ENCODE measurements at places on chromosomes 16 and 17.

- no peaks in the 10 kb centered on the region for H3K27me3 ChIP-seq
- no peaks in the 10 kb centered on the region for H3K36me3 ChIP-seq
- H3K27ac ChIP-seq = peak overlapping the region; percentile 82
- H3K4me3 ChIP-seq = peak overlapping the region; percentile 40
- peaks cover 56% of the 10 kb centered on the region for H3K4me1 ChIP-seq
- DNase-seq = peak; percentile 77
These were observed 13.8 kb upstream of the TMEM98 start for GRCh38 chr17:32914181-32914580.

DNA sequence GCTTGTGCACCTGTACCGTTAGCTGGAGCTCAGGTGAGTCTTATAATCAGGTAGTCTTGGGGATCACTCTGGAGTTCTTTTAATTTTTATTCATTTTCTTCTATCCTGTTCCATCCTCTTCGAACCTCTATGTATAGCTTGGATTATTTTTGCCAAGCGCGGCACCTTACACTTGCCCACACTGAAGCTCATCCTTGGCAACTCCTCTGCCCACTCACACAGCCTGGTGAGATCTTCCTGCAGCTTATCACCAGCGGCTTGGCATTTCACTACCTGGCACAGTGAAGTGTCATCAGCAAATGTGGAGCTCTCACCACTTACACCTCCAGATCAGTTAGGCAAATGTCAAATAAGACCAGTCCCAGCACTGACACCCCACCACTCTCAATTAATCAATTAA is 116.7 kb downstream of the CACNG3 start:
- DNase-seq = no peak
- no peaks in the 10 kb centered on the region for H3K36me3 ChIP-seq
- H3K4me1 ChIP-seq = no peaks in the 10 kb centered on the region
- H3K27ac ChIP-seq = no peak overlapping the region
- no peak overlapping the region for H3K4me3 ChIP-seq

DNA sequence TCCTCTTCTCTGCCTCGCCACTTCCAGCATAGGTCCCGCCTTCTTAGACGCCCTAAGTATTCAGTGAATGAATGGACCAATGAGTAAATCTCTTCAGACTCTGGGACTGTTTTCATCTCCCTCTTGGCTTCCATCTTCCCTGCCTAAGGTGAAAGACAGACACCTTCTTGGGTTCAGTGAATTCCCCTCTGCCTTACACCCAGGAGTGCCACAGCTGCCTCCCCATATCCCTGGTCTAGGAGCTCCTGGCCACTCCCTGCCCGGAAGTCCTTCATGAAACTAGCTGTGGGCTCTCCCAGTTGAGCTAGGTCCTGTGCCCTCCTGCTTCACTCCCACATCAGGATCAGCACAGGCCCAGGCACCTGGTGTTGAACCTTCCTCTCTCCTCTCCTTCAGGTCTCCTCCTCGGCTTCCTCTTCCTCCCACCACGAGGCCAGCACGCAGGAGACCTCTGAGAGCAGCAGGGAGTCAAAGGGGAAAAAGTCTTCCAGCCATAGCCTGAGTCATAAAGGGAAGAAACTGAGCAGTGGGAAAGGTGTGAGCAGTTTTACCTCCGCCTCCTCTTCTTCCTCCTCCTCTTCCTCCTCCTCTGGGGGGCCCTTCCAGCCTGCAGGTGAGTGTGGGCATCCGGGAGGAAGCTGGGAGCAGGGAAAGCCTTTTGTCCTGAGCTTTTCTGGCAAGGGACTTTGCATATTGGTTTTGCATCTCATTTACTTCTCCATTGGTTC is 10.3 kb downstream of the MLLT6 start:
- H3K27ac ChIP-seq = peak overlapping the region; percentile 62
- peaks cover 14% of the 10 kb centered on the region for H3K4me1 ChIP-seq
- no peaks in the 10 kb centered on the region for H3K27me3 ChIP-seq
- no peak for DNase-seq
- H3K4me3 ChIP-seq = no peak overlapping the region

GRCh38 chr16:68035227-68035626 is 12.1 kb downstream of the DUS2 start:
- no peak overlapping the region for H3K4me3 ChIP-seq
- H3K27me3 ChIP-seq = no peaks in the 10 kb centered on the region
- peaks cover 12% of the 10 kb centered on the region for H3K4me1 ChIP-seq
- DNase-seq = no peak
- peak overlapping the region; percentile 11 for H3K27ac ChIP-seq
- peaks cover 19% of the 10 kb centered on the region for H3K36me3 ChIP-seq

DNA sequence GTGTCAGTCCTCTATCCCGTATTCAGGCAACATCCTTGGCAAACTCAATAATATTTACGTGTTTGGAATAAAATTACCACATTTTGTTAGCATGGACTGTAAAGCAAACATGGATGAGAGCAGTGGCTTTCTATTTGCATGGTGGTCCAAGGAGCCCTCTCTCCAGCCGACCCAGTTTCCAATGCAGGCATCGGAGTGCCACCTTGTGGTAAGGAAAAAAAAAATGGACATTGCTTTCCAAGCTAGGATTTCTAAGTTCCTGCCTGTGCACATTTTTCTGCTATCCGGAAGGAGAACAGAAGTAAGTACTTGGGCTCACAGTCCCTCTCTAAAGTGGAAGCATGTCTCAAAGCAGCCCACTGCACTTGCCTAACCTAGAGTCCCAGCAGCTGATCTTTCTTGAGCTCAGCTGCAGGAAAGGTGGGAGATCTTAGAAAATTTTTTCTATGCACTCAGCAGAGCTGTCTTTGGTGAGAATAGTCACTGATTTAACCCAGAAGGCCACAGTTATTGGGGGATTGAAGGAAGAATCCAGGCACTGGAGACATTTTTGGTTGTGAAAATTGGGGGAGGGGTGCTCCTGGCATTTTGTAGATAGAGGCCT is 46.0 kb upstream of the ERCC4 start:
- H3K36me3 ChIP-seq = no peaks in the 10 kb centered on the region
- no peak overlapping the region for H3K27ac ChIP-seq
- H3K27me3 ChIP-seq = no peaks in the 10 kb centered on the region
- no peaks in the 10 kb centered on the region for H3K4me1 ChIP-seq
- no peak overlapping the region for H3K4me3 ChIP-seq

DNA sequence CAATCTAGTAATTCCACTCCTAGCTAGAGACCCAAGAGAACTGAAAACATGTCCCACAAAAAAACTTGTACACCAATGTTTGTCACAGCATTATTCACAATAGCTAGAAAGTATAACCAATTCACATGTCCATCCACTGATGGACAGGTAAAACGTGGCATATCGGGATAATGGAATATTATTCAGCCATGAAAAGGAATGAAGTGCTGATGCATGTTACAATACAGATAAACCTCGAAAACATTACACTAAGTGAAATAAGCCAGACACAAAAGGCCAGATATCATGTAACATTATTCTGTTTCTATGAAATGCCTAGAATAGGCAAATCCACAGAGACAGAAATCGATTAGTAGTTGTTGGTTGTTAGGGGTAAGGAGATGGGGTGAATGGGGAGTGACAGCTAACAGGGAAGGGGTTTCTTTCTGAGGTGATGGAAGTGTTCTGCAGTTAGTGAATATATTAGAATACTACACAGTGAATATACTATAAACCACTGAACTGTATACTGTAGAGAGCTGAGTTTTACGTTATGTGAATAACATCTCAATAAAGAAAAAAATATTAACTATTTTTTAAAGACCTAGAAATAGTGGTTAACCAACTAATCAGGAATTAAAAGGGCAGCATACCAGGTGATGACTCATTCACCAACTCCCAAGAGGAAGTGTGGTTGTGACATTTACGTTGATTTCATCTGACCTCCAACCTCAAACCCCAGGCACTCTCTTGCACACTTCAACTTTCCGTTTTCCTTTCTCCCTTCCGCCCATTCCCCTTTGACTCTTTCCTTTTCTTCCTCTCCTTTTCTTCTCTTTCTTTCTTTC is 48.6 kb downstream of the GAS7 start:
- peak overlapping the region; percentile 43 for H3K27ac ChIP-seq
- no peaks in the 10 kb centered on the region for H3K36me3 ChIP-seq
- peaks cover 9% of the 10 kb centered on the region for H3K4me1 ChIP-seq
- peak overlapping the region; percentile 44 for H3K4me3 ChIP-seq
- H3K27me3 ChIP-seq = peaks cover 31% of the 10 kb centered on the region

GRCh38 chr16:82454566-82454965 is 172.2 kb upstream of the CDH13 start:
- no peak overlapping the region for H3K4me3 ChIP-seq
- no peaks in the 10 kb centered on the region for H3K27me3 ChIP-seq
- H3K36me3 ChIP-seq = no peaks in the 10 kb centered on the region
- no peaks in the 10 kb centered on the region for H3K4me1 ChIP-seq

GRCh38 chr17:8841844-8842243 is 25.6 kb downstream of the PIK3R6 start:
- H3K27me3 ChIP-seq = no peaks in the 10 kb centered on the region
- DNase-seq = no peak
- no peak overlapping the region for H3K27ac ChIP-seq
- no peak overlapping the region for H3K4me3 ChIP-seq

DNA sequence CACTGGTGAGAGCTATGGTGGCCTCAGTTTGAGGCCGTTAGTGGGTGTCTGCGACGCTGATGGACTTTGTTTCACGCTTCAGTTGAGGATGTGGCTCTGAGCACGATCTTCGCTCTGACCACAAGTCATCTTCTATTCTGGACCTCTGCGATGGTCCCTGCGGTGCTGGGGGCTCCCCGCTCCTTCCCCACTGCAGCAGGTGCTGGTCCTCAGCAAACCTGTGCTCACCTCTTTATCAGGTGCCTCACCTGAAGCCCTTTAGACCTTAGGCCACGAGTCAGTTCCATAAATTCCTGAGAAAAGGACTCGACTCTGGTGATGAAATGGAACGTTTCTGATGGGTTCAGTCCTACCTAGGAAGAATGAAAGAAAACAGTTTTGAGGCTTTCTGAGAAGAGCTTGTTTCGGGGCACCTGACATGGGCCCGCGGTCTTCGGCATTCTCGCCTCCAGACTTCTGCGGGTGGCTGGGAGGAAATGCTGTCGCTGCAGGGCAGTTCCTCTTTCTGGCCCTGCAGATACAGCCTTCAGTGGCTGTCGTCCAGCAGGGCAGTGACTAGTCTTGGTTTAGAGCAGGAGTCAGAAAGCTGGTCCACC is 4.7 kb downstream of the KCTD5 start:
- DNase-seq = peak; percentile 44
- peaks cover 20% of the 10 kb centered on the region for H3K4me1 ChIP-seq
- H3K36me3 ChIP-seq = peaks cover 10% of the 10 kb centered on the region
- peak overlapping the region; percentile 84 for H3K4me3 ChIP-seq
- H3K27me3 ChIP-seq = no peaks in the 10 kb centered on the region
- peak overlapping the region; percentile 86 for H3K27ac ChIP-seq

- no peaks in the 10 kb centered on the region for H3K4me1 ChIP-seq
- H3K36me3 ChIP-seq = no peaks in the 10 kb centered on the region
- DNase-seq = no peak
- H3K27ac ChIP-seq = no peak overlapping the region
- no peak overlapping the region for H3K4me3 ChIP-seq
These were observed 234.1 kb upstream of the MON1B start for GRCh38 chr16:76956841-76957240.

DNA sequence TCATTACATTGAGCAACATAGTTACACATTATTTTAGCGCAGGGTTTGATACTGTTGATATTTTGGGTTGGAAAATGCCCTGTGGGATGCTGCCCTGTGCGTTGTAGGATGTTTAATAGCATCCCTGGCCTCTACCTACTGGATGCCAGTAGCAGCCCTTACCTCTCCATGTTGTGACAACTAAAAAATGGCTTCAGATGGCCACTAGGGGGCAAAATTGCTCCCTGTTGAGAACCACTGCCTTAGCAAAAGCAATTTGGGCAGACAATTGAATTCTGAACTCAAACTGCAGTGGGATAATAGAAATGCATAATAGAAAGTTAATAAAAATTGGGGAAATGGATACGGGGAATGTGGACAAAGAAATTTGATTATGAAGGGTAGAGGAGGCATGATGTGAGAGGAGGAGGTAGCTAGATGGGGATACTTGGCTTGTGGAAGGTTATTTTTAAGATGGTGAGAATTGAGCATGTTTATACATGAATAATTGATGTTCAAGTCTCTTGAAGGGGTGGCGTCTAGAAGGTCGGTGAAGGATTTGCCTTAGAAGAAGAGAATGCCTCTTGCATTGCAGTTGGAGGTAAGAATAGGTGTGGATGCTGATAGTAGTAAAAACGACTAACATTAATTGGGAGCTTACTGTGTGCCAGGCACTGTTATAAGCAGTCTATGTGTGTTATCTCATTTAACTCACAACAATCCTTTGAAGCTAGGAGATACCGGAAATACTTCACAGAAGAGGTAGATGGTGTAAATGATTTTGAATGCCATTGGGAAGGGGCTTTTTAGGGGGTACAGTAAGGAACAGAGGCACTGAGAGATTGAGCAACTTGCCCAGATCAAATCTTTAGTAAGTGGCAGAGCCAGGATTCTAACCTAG is 19.0 kb downstream of the HEATR9 start:
- peaks cover 44% of the 10 kb centered on the region for H3K36me3 ChIP-seq
- H3K4me1 ChIP-seq = peaks cover 4% of the 10 kb centered on the region
- H3K27me3 ChIP-seq = no peaks in the 10 kb centered on the region
- H3K4me3 ChIP-seq = no peak overlapping the region

GRCh38 chr17:61970030-61970429 is 42.2 kb upstream of the INTS2 start:
- H3K27ac ChIP-seq = no peak overlapping the region
- H3K4me1 ChIP-seq = peaks cover 4% of the 10 kb centered on the region
- peaks cover 34% of the 10 kb centered on the region for H3K36me3 ChIP-seq

DNA sequence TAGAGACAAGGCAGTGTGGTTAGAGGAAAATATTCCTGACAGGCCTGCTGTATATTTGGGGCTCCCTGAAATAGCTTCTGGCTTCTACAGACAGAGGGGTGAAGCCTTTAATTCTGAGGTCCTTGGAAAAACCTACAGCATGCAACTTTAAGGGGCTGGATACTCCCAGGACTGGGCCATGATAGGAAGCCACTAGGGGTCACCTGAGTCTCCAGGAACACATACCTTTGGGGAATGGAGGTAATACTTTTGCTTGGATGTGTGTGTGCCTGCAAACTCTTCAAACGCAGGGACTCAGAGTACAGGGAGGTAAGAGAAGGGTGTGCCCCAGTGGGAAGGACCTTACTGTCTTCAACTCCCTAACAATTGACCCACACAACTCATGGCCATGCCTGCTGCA is 4.1 kb downstream of the ASIC2 start:
- no peak overlapping the region for H3K4me3 ChIP-seq
- no peak overlapping the region for H3K27ac ChIP-seq
- no peaks in the 10 kb centered on the region for H3K36me3 ChIP-seq
- DNase-seq = no peak
- H3K4me1 ChIP-seq = peaks cover 2% of the 10 kb centered on the region
- H3K27me3 ChIP-seq = peaks cover 43% of the 10 kb centered on the region

GRCh38 chr16:65964752-65965151 is 401.7 kb upstream of the CDH5 start:
- no peaks in the 10 kb centered on the region for H3K36me3 ChIP-seq
- DNase-seq = no peak
- no peak overlapping the region for H3K27ac ChIP-seq
- H3K27me3 ChIP-seq = no peaks in the 10 kb centered on the region

- peaks cover 6% of the 10 kb centered on the region for H3K4me1 ChIP-seq
- no peaks in the 10 kb centered on the region for H3K36me3 ChIP-seq
- H3K4me3 ChIP-seq = no peak overlapping the region
- no peak for DNase-seq
- peaks cover 20% of the 10 kb centered on the region for H3K27me3 ChIP-seq
These were observed 134.5 kb downstream of the CDH13 start for GRCh38 chr16:82761236-82761635.
